ENCODE measurements at places on chromosomes 5 and 9. TPM values are rescaled to one million over a fixed set of nuclear protein-coding genes. Genes with fewer than 3 reads are reported as not detected.

Gene PELO
- 16.5 TPM for total RNA-seq

Gene C9orf153
- total RNA-seq = not detected

Gene NUTM2G
- total RNA-seq = not detected

Gene CSF1R
- total RNA-seq = 0.17 TPM

Gene IL5
- not detected for total RNA-seq

Gene ZNF879
- not detected for total RNA-seq

Gene SCAMP1
- total RNA-seq = 46.4 TPM

Gene ADAMTS19
- total RNA-seq = not detected

Gene PCDH1
- total RNA-seq = 24.2 TPM

Gene OR1J2
- total RNA-seq = not detected

Gene CCNI2
- total RNA-seq = 1.4 TPM

Gene SOX30
- 0.27 TPM for total RNA-seq

Gene OBP2B
- not detected for total RNA-seq

Gene SAXO1
- not detected for total RNA-seq

Gene QRFP
- total RNA-seq = not detected

Gene IFNA21
- not detected for total RNA-seq

Gene FOXD4L4
- 0.52 TPM for total RNA-seq

Gene PCDHGC3
- 1.2 TPM for total RNA-seq

Gene SPATA31D3
- total RNA-seq = not detected

Gene PRR16
- total RNA-seq = 0.42 TPM

Gene CDH10
- not detected for total RNA-seq

Gene ANKH
- total RNA-seq = 65.2 TPM

Gene MOB3B
- total RNA-seq = 1.2 TPM

Gene NDUFAF2
- total RNA-seq = 36.9 TPM

Gene SIT1
- total RNA-seq = not detected

Gene MED10
- total RNA-seq = 35.0 TPM

Gene RELL2
- 8.7 TPM for total RNA-seq

Data from HCT116 (cell line).